ENCODE measurements at places on chromosomes 3 and 15.
A peak's percentile ranks its signal among the peaks of the same experiment; 100 is the strongest.

GRCh38 chr3:125067225-125067624 lies 11.4 kb upstream of the HEG1 start:
- no peak for DNase-seq

DNA sequence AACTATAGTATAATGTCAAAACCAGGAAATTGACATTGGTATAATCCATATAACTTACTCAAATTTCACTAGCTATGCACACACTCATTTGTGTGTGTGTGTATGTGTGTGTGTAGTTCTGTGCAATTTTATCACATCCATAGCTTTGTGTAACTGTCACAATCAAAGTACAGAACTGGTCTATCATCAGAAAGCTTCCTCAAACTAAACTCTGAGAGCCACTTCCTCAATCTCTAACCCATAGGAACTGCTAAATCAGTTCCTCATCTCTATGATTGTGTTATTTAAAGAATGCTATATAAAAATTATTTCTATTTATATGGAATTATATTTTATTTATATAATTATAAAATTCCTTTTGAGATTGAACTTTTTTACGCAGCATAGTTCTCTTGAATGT lies 18.1 kb downstream of the LNP1 start:
- no peak for DNase-seq

- no peak for DNase-seq
These were observed 7.3 kb upstream of the SEMA3F start for GRCh38 chr3:50147861-50148260.

GRCh38 chr3:196932600-196932999 lies 9.7 kb downstream of the NCBP2 start:
- no peak for DNase-seq

- no peak for DNase-seq
These were observed 47.0 kb downstream of the CALML4 start for GRCh38 chr15:68158046-68158628.

GRCh38 chr15:24772686-24773373 lies 97.3 kb downstream of the NPAP1 start:
- peak; percentile 22 for DNase-seq
